ENCODE measurements at places on chromosomes 1 and 21.

- no peak for DNase-seq
These were observed 223.4 kb upstream of the DUSP10 start for GRCh38 chr1:221965252-221965651.

DNA sequence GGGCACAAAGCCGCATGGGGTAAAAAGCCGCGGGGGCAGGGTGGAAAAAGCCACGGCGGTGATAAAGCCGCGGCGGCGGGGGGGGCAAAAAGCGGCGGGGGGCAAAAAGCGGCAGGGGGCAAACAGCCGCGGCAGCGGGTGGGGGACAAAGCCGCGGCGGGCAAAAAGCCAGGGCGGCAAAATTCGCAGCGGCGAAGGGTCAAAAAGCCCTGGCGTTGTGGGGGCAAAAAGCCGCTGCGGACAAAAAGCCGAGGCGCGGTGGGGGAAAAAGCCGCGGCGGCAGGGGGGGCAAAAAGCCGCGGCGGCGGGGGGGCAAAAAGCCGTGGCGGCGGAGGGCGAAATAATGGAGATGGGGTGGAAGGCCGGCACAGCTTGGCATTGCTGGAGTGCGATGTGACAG lies 3902.9 kb downstream of the SRGAP2C start:
- DNase-seq: no peak

DNA sequence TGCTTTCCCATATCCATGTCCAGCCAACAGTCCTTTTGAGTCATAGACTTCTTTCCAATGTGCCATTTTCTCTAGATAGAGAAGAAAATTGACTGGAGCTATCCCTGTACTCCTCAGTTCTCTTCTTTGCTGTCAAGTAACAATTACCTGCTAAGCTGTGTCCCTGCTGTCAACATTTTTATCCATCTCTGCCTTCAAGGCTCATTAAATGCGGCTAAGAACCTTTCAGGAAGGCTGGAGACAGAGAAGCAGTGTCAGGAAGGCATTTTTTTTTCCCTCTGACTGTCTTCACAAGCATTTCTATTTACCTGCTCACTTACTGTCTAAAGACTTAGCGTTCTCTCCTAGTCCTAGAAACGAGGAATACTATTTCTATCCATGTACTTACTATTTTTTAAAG lies 69.1 kb downstream of the MTR start:
- DNase-seq: no peak

DNA sequence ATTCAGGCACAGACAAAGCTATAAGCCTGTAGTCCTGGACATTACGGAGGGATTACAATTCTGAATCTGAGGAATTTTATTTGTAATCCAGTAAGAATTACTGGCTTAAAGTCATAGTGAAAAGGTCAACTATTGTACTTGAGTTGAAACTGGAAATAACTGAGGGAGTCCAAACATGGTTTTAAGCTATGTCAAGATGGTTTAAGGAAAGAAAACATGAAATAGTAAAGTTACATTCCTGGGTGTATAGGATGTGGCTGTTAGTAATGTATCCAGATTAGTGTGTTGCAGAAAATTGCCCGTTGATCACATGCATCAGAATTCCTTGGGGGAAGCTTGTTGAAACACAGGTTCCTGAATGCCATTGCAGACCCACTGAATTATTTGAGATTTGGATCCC lies 124.8 kb upstream of the GORAB start:
- DNase-seq: no peak

DNA sequence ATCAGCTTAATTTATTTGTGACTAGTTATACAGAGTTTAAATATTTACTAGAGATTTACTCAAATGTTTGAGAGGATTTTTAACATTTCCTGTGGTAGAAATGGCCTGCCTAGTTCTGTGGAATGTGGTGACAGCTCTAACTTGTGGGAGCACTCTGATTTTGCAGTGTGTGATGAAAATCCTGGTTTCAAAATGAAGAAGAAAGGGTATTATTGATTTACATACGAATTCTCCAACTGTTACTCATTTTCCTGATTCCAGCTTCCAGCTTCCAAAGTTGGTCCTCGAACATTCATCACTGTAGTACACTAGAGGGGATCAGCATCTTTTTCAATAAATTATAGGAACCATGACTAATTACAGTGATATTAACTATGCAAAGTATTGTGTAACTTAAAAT lies 462.7 kb upstream of the PKN2 start:
- no peak for DNase-seq

DNA sequence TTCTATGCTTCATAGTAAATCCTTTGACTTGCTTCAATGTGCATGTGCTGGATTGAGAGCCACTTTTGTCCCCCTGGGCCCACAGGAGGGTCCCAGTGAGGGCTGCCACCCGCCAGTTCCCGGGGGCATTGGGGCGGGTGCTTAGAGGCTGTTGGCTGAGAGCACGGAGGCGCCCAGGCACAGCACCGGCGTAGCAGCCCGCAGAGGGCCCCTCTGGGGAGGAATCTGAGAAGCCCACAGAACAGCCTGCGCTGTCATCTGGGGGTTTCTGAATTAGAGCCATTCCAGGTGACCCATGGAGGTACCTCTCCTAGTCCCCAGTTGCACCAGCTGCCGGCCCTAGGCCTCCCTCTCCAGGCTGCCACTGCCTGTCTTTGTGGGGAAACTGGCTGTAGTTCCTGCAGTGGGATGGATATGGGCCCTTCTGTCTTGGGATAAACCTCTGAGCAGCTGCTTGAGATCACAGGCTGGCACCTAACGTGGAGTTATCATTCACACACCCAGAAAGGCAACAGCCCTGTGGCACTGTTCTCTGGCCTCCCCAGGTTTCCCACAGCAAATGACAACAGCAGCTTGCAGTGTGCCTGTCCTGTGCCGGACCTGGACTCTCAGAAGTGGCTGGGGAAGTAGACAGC lies 39.5 kb downstream of the TMEM51 start:
- DNase-seq: no peak

- DNase-seq: no peak
These were observed 14.7 kb downstream of the CLSTN1 start for GRCh38 chr1:9809100-9809510.

DNA sequence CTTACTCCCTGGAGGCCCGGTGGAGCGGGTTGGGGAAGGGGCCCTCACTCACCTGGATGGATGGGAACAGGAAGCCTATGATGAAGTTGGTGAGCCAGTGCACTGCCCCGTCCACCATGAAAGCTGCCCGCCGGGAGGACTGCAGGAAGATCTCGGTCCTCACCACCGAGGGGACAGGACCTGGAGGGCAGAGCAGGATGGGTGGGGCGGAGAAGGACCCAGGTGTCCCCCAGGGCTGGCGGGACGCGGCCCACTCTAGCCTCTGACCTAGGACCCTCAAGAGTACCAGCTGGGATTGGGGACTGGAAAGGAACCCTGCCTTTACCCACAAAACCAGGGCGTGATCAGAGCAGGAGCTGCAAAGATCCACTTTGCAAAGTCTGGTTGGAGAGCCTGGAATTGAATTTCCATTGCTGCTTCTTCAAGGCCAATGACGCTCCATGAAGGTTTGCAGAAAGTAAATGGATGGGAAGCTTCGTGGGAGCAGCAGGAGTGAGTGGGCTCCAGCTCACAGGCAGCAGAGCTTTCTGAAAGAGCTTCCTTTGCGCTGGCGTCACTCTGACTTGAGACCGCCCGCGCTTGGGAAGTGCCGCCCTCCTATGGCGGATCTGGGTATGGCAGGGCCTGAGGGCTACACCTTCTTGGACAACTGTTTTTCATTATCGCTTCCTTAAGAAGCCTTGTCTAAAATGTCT lies 21.4 kb downstream of the SLC2A7 start:
- peak; percentile 20 for DNase-seq

- no peak for DNase-seq
These were observed 61.6 kb downstream of the S100B start for GRCh38 chr21:46543306-46543705.

DNA sequence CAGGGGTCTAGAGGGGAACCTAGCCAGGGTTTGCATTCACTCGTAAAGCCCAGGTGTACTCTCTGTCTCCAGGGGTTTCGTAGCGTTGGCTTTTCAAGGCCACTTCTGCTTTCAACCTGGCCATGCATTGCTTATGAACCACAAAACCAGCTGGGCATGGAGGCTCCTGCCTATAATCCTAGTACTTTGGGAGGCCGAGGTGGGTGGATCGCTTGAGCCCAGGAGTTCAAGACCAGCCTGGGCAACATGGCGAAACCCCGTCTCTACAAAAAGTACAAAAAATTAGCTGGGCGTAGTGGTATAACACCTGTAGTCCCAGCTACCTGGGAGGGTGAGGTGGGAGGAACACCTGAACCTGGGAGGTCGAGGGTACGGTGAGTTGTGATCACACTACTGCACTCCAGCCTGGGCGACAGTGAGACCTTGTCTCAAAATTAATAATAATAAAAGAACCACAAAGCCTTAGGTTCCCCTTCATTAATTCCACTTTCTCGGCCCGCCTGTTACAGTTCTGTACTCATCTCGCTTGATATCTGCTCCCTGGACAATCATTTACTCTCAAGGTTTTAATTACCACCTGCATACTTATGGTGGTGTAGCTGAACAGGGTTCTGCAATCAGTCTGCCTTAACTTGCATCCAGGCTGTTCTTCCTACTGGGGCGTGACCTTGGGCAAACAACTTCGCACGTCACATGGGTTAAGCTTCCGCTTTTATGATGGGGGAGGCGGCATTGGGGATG lies 6.1 kb downstream of the SLC16A4 start:
- DNase-seq: no peak

- no peak for DNase-seq
These were observed 55.0 kb downstream of the WNT9A start for GRCh38 chr1:227892489-227893299.

DNA sequence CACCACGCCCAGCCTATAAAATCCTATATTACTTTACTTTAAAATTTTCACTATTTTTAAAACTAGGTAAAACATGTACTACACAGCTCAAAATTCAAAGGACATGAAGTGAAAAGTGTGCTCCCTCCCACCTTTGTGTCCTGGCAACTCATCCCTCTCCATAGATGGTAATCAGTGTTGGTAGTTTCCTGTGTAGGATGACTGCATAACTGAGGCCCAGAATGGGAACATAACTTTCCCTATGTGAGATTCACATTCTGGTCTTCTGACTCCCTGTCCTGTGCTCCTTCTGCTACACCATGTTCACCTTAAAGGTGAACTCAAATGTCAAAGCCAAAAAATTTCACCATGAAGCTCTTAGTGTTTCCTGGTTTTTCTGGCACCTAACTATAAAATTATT lies 39.3 kb downstream of the XKR8 start:
- no peak for DNase-seq

GRCh38 chr1:1678581-1679380 lies 13.8 kb downstream of the SLC35E2B start:
- DNase-seq: no peak

- DNase-seq: no peak
These were observed 49.1 kb downstream of the RAP1GAP start for GRCh38 chr1:21620011-21620410.

DNA sequence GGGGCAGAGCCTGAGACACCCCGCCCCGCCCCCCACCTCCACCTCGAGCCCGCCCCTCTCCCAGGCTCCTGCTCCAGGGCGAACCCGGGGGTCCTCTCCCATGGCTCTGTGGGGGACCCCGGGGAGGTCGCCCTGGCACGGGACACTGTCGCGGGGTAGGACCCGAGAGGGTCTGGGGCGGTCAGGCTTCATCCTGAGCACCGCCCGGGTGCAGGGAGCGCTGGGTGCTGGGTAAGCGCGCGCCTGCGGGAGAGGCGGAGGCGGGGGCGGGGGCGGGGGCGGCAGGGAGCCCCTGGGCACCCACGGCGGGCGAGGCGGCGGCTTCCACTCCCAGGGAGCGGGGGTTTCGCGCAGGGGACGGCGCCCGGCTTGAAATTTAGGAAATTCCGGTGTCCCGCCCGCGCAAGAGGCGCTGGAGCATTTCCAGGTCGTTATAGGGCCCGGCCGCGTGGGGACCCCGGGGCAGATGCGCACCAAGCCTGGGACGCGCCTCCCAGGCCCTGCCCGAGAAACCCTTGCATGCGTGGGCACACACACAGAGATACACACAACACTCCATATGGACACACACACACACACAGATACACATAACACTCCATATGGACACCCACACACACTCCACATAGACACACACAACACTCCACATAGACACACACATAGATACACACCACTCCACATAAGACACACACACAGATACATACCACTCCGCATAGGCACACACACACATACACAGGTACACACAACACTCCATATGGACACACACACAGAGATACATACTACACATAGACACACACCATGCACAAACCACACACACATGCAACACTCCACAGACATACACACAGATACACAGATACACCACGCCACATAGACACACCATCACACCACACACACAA lies 48.7 kb upstream of the SLC19A1 start:
- DNase-seq: no peak

- DNase-seq: no peak
These were observed 25.4 kb downstream of the GNAI3 start for GRCh38 chr1:109573785-109574184.

DNA sequence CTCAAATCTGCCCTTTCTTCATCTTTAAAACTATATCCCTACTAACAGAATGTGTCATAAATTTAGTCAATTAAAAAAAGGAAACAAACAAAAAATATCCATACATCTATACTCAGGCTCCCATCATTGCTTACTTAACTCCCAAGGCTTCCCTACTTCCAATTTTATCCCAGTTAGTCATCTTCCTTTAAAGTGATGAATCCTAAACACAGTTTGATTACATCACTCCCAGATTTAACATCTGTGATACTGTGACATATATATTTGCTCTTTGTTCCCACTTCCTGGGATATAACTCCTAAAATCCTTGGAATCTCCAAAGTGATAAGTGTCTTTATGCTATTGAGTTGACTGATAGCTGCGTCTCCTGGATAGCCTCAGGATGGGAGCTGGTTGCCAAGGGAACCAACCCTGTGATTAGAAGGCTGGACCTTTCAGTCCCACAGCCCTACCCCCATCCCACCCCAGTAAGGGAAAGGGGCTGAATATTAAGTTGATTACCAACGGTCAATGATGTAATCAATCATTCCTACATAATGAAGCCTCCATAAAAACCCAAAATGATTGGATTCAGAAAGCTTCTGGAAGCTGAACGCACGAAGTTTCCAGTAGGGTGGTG lies 21.6 kb downstream of the GLMN start:
- no peak for DNase-seq

DNA sequence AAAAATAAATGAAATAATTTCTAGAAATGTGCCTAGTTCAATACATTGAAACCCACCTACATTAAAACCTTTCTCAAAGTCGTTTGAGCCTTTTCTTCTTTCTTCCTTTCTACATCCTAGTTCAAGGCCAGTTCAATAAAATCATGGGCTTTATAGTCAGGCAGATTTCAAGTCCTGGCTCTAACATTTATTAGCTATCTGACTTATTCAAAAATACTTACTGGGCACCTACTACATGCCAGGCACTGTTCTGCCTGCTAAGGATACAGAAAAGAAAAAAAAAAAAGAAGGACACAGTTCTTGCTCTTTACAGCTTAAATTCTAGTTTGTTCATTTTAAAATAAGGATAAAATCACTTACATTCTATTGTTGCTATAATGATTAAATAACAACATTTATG lies 134.2 kb upstream of the FGGY start:
- no peak for DNase-seq

- DNase-seq: peak; percentile 68
These were observed 407 bp downstream of the CAMSAP2 start for GRCh38 chr1:200738949-200739651.

Data from NCI-H748 treated with DMSO at 0.1 percent for 48 hours (cell line).